ENCODE measurements at places on chromosomes 3 and 15.
A peak's percentile ranks its signal among the peaks of the same experiment; 100 is the strongest.

GRCh38 chr3:14507305-14507741 lies 32.8 kb downstream of the GRIP2 start:
- DNase-seq, result no peak

DNA sequence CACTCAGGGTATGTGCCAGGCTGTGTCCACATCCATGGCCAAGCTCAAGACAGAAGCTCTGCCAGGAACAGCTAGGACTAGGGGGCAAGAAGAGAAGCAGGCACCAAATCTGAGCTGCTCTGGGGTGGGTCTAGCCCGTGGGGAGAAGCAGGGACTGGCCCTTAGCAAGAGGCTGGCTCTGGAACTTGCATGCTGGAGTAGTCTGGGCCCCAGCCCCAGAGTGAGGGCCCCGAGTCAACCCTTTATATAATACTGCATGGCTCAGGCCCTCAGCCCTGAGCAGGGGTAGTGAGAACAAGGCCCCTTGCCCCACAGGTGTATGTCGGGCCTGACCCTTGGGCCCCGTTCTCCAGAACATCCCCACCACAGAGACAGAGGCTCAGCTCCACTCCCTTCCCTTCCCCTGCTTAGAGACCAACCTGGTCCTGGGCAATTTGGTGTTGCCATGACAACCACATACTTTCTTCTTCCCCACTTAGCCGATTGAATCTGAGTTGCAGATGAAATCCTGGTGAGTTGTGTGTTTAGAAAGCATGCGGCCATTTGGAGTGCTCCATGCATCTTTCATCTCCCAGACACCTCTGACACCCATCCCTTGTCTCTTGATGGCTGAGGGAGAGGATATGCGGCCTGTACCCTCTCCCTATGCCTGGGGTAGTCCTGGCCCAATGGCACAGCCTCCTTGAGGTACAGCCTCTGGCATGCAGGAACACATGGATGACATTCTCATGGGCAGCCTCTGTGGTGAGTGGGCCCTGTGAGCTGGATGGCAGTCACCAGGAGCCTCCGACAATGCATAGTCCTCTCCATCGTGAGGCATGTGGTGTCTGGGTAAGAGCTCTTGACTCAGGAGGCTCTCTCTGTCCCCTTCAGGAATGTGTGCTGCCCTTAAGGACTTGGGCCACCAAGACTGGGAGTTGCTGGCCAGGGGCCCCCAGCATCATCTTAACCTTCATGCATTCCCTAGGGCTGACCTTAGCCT lies 29.2 kb upstream of the SFMBT1 start:
- no peak for DNase-seq

GRCh38 chr3:127158614-127159229 lies 34.2 kb upstream of the PRR23E start:
- DNase-seq, result no peak

- no peak for DNase-seq
These were observed 202.8 kb downstream of the SV2B start for GRCh38 chr15:91302588-91303439.

DNA sequence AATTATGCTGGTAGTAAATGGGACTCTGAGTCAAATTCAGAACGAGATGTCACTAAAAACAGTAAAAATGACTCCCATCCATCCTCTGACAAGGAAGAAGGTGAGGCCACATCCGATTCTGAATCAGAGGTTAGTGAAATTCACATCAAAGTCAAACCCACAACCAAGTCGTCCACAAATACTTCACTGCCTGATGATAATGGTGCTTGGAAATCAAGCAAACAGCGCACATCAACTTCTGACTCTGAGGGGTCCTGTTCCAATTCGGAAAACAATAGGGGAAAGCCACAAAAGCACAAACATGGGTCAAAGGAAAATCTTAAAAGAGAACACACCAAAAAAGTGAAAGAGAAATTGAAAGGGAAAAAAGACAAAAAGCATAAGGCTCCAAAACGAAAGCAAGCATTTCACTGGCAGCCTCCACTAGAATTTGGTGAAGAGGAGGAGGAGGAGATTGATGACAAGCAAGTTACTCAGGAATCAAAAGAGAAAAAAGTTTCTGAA lies 15.1 kb upstream of the ZBTB47 start:
- DNase-seq, result no peak

DNA sequence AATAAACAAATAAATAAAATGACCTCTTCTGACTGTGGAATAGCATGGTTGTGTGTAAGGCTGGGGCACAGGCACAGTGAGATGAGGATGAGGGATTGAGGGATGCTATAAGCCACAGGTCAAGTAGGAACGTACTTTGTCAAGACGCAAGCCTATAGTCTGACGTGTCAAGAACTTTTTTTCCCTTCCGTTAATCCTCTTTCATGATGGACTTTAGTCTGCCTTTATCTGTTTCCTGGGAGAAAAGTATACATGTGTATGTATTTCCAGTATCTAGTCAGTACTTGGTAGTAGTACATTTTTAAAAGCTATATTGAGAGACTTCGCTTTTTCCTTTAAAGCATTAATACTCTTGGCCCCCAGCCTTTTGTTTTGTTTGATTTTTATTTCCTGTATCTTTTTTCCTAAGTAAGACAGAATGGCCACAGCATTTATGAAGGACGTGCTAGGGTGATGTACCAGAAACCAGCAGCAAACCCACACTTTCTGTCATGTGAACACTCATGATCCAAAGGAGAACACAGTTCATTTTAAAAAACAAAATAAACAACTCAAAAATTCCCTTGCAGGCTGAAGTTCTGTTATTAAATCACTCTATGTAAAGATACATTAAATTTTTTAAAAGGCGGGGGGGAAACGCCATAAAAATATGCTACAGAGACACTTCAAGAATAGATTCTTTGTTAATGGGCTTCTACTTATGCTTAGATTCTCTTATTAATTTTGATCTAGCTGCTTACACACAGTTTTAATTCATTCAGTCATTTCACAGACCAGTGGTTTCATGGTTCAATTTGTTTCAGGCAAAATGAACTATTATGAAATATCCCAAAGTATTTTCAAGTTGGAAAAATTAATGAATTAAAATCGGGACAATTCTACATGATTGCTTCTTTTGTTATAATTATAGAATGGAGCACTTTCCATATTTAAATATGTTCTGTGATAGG lies 114.7 kb downstream of the SNRK start:
- no peak for DNase-seq

GRCh38 chr3:74491874-74492273 lies 122.6 kb downstream of the CNTN3 start:
- no peak for DNase-seq

- DNase-seq, result no peak
These were observed 30.8 kb downstream of the SH3GL3 start for GRCh38 chr15:83477808-83478537.

- no peak for DNase-seq
These were observed 28.8 kb upstream of the TMEM115 start for GRCh38 chr3:50388016-50388719.

DNA sequence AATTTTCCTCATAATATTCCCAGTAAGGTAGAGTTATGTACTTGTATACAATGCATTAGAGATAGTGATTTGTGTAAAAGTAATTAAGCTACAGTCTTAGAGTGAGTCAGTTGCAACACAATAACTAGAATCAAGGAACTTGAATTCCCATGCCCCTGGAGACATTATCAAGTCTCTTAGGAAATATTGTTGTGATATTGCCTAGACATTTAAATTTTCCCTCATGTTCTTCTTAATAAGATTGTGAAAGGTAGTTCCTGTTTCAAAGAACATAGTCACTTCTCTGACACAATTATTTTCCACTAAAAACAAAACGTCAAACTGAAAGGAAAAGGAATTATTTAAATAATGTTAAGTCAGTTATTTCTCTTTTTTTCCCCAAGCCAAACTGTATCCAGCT lies 13.0 kb upstream of the ATP1B3 start:
- no peak for DNase-seq

DNA sequence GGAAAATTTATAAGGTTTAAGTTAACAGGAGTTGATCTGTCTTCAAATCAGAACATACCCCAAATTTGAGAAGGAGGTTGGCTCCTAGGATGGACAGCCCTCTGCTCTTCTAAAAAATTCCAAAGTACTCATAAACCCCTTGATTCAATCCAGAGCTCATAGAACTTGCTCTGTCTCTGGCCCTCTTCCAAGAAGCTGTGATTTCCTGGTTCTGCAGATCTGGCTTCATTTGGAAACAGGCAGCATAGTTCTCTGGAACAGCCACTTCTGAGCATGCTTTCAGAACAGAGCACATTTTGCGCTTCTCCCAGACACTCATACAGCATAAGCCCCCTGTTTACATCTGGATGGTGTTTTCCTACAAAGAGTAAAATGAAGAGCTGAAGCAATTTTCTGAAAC lies 96.7 kb downstream of the KBTBD8 start:
- no peak for DNase-seq

GRCh38 chr3:16086690-16087089 lies 87.8 kb upstream of the GALNT15 start:
- no peak for DNase-seq

- no peak for DNase-seq
These were observed 429.2 kb downstream of the OTOL1 start for GRCh38 chr3:161925749-161926360.

GRCh38 chr3:9330166-9330703 lies 32.6 kb upstream of the THUMPD3 start:
- DNase-seq, result no peak

DNA sequence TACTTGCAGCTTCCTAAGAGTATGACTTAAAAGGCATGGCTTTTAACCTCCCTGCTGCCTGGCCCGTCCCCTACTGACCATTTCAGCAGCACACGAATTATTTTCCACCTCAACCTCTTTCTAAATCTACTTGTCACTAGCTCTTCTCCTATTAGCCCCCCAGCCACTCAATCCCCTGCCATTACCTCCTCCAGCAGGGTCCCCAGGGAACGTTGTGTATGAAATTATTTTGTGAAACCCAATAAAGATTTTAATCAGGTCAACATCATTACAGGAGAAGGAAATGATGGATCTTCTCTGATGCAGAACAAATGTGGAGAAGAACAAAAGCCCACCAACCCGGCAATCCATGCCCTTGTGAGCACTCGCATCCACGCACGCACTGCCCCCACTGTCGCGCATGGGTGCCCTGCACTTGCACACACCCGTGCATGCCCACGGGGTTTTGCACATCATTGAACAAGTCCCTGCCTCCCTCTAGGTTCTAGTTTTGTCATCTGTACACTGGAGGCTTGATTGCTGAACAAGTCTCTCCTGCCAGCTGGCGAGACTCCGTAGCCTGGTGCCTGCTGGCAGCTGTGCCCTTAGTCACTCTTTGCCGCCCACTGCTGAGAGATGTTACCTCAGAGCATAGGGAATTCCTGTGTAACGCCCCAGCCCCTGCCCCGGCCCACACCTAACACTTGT lies 51.6 kb downstream of the LINGO1 start:
- no peak for DNase-seq

GRCh38 chr15:50241684-50242450 lies 23.7 kb downstream of the HDC start:
- DNase-seq, result no peak

DNA sequence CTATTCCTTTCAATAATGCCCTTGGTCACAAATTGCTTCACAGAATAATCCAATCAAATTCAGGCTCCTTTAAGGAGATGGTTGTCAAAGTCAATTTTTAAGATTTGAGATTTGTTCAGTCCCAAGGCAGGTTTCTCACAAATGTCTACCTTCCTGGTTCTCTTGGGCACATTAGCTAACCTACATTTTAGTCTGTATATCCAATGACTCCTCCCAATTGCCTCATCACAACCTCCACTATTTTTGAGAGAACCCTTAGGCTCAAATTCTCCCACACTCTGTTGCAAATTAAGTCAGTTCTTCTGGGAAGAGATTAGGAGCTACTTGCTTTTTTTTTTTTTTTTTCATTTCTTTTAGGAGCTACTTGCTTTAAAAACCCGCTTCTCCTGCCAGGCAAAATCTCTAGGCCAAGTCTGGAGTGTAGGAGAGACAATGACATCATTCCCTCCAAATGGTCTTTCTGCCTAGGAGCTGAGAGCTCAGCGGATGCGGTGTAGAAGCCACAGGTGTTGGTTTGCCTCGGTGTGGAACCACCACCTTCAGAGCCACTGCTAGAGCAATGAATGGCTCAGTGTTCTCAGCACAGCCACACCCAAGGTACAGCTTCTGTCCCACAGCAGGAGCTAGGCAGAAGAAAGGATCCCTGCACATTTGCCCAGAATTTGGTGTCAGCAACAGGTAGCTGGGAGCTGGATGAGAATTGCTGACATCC lies 10.0 kb upstream of the INO80 start:
- no peak for DNase-seq

- no peak for DNase-seq
These were observed 90.7 kb upstream of the ICE2 start for GRCh38 chr15:60569596-60569995.

GRCh38 chr3:163572856-163573255 lies 1505.4 kb downstream of the SI start:
- DNase-seq, result no peak

- no peak for DNase-seq
These were observed 9.4 kb upstream of the SEMA3B start for GRCh38 chr3:50259432-50260026.

- no peak for DNase-seq
These were observed 23.5 kb downstream of the COLQ start for GRCh38 chr3:15497964-15498363.

DNA sequence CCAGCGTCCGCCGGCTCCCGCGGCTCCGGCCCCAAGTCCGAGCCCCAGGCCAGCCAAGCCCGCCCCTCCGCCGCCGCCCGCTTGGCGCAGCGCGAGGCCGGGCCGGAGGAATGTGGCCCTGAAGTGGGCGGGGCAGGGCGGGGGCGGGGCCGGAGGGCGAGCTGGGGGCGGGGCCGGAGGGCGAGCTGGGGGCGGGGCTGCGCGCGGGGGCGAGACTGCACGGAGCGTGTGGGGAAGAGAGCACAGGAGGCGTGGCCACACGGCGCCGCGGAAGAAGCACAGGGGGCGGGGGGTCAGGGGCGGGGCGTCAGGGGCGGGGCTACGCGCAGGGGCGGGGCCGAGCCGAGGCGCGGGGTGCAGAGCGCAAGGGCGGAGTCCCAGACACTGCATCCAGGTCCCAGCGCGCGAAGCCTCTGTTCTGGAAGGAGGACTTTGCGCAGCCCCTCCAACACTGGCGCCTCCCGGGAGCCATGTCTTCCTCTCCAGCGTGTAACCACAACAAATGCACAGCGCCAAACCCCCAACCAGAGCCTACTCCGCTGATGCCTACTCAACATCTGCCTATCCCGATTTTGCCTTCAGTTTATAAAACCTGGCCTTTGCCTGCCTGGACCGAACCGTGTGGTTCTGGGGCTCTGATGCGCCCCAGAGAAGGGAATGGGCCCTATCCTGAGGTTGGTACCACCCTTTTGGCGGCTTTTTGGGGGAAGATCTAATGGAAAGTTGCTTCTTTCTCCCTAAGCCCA lies 105.5 kb downstream of the IQSEC1 start:
- DNase-seq, result peak; percentile 87

DNA sequence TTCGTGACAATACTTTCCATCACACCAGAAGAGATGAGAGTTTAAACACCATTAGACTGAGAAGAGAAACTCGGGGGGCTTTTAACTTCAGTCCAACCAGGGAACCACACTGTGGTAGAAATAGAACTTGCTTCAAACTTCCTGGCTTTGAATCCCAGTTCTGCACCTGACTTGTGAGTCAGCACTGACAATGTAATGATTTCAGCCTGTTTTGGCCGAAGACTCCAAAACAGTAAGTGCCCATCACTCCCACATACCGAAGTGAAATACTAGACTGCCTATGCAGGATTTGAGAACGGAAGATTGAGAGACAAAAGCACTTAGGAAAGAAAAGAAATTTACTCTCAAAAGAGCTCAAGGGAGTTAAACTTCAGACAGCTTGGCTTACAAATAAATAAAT lies 27.0 kb downstream of the C2CD4B start:
- no peak for DNase-seq

- DNase-seq, result no peak
These were observed 115.4 kb upstream of the PRICKLE2 start for GRCh38 chr3:64340641-64341101.
